ENCODE measurements at places on chromosomes 7 and 10. TPM values are rescaled to one million over a fixed set of nuclear protein-coding genes. Genes with fewer than 3 reads are reported as not detected.

DNA sequence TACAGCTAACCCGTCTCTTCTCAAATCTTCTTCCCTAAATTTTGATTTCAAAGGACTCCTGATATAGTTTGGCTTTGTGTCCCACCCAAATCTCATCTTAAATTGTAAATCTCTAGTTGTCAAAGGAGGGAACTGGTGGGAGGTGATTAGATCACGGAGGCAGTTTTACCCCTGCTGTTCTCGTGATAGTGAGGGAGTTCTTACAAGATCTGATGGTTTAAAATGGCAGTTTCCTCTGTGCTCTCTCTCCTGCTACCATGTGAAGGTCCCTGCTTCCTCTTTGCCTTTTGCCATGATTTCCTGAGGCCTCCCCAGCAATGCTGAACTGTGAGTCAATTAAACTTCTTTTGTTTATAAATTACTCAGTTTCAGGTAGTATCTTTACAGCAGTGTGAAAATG is 269.3 kb downstream of the POLR1F start:
- no peak overlapping the region for H3K4me3 ChIP-seq
- H3K36me3 ChIP-seq = no peaks in the 10 kb centered on the region
- no peaks in the 10 kb centered on the region for H3K27me3 ChIP-seq
- no peak for DNase-seq

DNA sequence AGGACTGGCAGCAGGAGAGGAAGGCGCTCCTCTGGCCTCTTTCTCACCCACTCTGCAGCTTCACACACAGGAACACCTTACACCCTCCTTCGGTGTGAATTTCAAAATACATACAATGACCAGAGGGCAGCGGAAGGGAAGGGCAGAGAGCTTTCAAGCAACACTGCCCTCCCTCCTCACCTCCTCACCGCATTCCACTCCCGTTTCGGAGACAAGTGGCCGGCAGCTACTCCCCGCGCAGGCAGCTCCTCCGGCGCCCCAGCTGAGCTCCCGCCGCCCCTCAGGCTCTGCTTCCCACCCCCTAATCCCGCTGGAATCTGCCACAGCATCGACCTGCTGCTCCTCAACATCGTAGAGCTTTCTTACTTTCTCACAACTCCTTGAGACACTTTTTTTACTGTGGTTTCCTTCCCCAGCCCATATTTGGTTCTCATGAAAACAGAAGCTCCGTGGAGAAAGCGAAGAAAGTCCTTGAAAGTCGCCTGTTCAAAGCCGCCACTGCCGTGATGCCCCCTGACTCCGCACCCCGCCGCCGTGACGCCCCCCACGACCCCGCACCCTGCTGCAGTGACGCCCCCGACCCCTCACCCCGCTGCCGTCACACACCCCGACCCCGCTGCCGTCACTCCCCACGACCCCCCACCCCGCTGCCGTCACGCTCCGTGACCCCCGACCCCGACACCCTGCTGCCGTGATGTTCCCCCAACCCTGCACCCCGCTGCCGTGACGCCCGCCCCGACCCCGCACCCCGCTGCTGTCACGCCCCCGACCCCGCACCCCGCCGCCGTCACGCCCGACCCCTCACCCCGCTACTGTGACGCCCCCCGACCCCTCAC is 14.6 kb upstream of the GPER1 start:
- H3K27ac ChIP-seq = no peak overlapping the region
- DNase-seq = no peak
- no peaks in the 10 kb centered on the region for H3K36me3 ChIP-seq
- H3K4me1 ChIP-seq = no peaks in the 10 kb centered on the region
- no peak overlapping the region for H3K4me3 ChIP-seq
- no peaks in the 10 kb centered on the region for H3K27me3 ChIP-seq

DNA sequence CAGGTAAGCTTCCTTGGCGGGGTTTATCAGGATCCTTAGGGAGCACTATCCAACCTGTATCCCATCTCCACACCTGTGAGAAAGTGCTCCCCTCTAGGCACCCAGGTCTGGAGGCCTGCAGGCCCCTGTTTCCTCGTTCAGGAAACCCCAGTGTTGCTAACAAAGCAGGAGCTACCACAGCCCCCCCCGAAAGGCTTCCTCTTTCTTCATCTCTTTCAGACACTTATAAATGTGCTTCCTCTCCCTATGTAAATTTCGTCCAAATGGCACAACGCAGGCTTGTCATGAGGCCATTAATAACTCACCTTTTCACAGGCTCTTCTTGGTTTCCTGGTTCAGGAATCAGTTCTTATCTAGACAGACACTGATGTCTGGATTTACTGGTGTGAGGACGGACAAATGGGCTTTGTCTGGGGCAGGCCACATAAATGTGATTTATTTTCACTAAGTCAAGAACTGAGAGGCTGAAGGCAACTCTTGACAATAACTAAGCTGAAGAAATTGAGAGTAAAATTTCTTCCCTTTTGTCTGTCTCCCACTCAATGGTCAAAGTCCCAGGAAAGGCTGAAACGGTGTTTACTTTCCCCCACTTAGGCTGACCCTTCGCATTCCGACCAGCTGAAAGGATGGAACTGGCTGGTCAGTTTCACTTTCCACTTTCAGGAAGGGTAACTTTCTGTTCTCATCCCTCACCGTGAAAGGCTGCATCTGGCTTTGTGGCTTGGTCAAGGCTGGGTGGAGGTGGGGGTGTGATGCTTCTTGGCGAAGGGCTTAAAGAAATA is 46.8 kb downstream of the PIK3AP1 start:
- DNase-seq = no peak
- no peaks in the 10 kb centered on the region for H3K36me3 ChIP-seq
- peaks cover 3% of the 10 kb centered on the region for H3K27me3 ChIP-seq

GRCh38 chr7:101021703-101022102 is 1.8 kb downstream of the MUC17 start:
- peaks cover 16% of the 10 kb centered on the region for H3K27me3 ChIP-seq
- no peak for DNase-seq
- H3K27ac ChIP-seq = no peak overlapping the region
- H3K4me1 ChIP-seq = peaks cover 12% of the 10 kb centered on the region
- H3K4me3 ChIP-seq = no peak overlapping the region

DNA sequence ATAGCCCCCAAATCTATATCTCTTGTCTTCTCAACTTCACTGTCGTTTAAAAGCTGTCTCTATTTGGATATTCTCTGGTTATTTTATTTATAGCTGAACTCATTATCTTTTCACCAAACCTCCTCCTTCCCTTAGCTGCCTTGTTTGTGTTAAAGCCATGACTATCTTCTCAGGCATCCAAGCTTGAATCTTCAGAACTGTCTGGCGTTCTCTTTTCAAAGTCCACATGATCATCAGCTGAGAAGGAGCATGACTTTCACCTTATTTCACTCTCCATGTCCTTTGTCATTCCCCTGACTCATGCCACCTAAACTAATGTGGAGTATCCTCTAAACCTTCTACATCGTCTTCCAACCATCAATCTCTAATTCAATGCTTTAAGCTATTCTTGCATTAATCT is 5.7 kb upstream of the GLCCI1 start:
- no peak overlapping the region for H3K27ac ChIP-seq
- DNase-seq = no peak
- no peaks in the 10 kb centered on the region for H3K36me3 ChIP-seq
- no peaks in the 10 kb centered on the region for H3K27me3 ChIP-seq

DNA sequence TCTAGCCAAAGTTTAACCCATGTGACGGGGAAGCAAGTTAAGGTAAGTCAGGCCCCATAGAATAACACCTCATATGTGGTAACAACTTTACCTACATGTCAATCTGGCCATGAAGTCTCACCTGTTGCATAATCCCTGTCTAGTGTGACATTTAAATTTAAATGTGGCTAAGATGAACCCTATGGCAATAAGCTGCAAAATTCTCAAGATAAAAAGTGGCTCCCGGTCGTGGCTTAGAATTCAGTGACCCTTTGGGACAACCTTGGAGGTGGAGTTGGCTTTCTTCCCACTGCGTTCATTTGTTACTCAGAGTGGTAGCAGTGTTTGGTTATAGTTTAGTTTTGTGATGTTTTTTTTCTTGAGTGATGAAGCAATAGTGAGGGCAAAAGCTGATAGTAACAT is 90.6 kb downstream of the ARID5B start:
- H3K36me3 ChIP-seq = peaks cover 35% of the 10 kb centered on the region
- H3K4me3 ChIP-seq = peak overlapping the region; percentile 76
- H3K27me3 ChIP-seq = no peaks in the 10 kb centered on the region
- peak overlapping the region; percentile 90 for H3K27ac ChIP-seq
- DNase-seq = no peak

- H3K4me1 ChIP-seq = peaks cover 5% of the 10 kb centered on the region
- no peaks in the 10 kb centered on the region for H3K36me3 ChIP-seq
- no peak overlapping the region for H3K4me3 ChIP-seq
- no peak for DNase-seq
- H3K27me3 ChIP-seq = no peaks in the 10 kb centered on the region
Observed at GRCh38 chr7:141992156-141992555, 3.5 kb upstream of the MGAM start.

DNA sequence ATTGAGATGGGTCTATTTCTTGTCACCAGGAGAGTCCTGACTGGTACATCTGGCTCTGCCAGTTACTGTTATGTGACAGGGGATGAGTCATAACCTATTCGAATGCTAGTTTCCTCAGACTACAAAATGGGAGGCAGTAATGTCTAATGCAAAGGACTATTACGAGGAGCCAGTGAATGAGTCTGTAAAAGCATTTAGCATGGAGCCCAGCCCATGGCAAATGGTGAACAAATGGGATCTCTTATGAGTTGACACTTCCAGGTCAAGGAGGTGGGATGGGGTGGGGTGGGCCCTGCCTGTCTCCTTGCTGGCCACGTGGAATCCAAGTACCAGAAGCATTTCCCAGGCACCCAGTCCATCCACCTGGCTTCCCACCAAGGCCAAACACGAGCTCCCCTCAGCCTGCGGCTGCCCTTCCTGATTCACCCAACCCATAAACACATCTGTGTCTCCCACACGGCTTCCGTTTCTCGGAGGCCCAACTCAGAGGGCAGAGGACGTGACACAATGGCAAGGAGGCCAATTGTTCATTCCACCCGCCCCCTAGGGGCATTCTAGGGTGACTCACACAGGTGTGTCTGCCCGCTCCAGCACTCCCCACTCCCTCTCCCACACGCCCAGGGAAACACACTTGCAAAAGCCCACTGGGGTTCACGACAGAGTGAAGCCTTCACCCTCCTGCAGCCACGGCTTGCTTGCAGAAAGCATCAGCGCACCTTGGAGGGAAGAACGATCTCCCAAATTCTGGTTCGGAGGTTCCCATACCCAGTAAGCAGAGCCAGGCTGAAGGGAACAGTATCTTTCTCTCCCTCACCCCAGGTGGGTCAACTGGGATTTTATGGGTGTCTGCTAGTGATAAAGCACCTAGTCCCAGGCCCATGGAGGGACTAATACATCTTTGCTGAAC is 109.8 kb downstream of the SH3PXD2A start:
- no peaks in the 10 kb centered on the region for H3K27me3 ChIP-seq
- peak; percentile 47 for DNase-seq
- H3K4me1 ChIP-seq = peaks cover 66% of the 10 kb centered on the region

DNA sequence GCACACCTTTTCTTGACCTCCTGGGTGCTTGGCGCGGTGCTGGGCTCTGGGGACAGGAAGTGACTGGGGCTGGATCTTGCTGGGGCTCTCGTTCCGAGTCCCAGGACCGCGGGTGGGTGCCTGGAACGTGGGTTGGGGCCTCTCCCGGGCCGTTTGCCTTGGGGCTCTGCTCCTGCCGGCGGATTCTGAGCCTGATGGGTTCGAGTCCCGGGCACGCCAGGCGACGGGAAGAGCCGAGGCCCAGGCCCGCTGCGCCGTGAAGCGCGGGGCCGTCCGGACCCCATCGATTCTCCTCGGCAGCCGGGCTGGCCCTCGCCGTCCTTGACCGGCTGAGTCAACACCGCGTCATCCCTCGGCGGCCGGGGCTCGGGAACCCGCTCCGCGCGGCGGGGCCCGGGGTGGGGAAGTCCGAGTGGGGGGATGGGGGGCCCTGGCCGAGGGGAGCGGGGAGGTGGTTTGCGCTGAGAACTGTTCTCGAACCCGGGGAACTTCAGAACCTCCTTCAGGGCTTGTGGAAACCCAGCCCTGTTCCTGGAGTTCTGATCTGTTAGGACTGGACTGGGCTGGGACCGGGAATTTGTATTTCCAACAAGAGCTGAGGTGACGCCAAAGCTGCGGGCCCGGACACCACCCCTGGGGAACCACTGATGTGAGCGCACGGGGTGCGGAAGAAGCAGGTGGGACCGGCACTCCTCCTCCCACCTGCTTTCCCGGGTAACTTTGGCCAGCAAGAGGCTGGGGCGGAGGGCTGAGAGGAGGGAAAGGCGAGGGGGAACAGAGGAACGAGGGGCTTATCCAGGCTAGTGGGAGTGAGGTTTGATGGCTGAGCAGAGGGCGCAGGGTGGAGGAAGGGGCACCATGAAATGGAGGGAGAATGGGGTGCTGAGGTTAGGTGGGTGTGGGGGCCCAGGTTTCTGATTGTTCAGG is 6.2 kb downstream of the HHEX start:
- DNase-seq = no peak
- H3K27me3 ChIP-seq = peaks cover 78% of the 10 kb centered on the region
- no peaks in the 10 kb centered on the region for H3K36me3 ChIP-seq
- H3K27ac ChIP-seq = no peak overlapping the region

- H3K4me3 ChIP-seq = peak overlapping the region; percentile 98
- no peaks in the 10 kb centered on the region for H3K27me3 ChIP-seq
- peak overlapping the region; percentile 99 for H3K27ac ChIP-seq
- no peak for DNase-seq
- H3K4me1 ChIP-seq = peaks cover 74% of the 10 kb centered on the region
Observed at GRCh38 chr10:59904426-59905065, 1.8 kb downstream of the CCDC6 start.

DNA sequence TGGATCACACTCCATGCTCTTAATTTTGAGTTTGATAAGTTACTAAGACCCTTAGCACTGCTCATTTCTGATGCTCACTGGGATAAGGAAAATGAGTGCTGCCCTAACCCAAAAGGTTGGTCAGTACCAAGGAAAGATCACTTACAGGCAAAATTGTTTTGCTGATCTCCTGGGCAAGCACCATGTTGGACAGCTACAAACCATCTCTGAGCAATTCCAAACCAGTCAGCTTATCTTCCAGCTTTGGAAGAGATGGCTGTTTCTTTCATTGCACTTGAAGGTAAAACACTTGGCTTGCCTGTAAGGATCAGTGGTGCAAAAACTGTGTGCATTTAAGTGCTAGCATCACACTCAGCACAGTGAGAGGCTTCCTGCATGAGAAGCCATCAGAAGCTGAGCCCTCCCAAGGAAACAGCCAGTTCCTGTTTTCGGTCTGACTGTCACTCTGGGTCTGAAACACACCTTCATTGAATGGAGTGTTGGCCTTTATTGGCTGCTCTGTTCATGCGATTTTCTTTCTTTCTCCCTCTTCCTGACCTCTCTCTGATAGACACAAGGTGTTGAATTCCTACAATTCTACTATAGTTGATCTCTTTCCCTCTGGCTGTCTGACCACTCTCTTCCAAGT is 126.4 kb upstream of the GHITM start:
- H3K27ac ChIP-seq = no peak overlapping the region
- DNase-seq = no peak
- no peaks in the 10 kb centered on the region for H3K36me3 ChIP-seq
- H3K4me3 ChIP-seq = no peak overlapping the region
- peaks cover 6% of the 10 kb centered on the region for H3K4me1 ChIP-seq

GRCh38 chr10:15725603-15726002 is 5.9 kb upstream of the ITGA8 start:
- DNase-seq = no peak
- H3K4me3 ChIP-seq = no peak overlapping the region
- H3K27ac ChIP-seq = no peak overlapping the region

Gene RAPGEF5
- 0.59 TPM for total RNA-seq

Gene WASL
- 7.5 TPM for total RNA-seq

Gene RNF32
- total RNA-seq = 2.2 TPM

Gene RBP3
- total RNA-seq = not detected

Gene SPAM1
- total RNA-seq = not detected

Gene RBM20
- total RNA-seq = not detected
